ENCODE measurements at places on chromosomes 6 and 20.

DNA sequence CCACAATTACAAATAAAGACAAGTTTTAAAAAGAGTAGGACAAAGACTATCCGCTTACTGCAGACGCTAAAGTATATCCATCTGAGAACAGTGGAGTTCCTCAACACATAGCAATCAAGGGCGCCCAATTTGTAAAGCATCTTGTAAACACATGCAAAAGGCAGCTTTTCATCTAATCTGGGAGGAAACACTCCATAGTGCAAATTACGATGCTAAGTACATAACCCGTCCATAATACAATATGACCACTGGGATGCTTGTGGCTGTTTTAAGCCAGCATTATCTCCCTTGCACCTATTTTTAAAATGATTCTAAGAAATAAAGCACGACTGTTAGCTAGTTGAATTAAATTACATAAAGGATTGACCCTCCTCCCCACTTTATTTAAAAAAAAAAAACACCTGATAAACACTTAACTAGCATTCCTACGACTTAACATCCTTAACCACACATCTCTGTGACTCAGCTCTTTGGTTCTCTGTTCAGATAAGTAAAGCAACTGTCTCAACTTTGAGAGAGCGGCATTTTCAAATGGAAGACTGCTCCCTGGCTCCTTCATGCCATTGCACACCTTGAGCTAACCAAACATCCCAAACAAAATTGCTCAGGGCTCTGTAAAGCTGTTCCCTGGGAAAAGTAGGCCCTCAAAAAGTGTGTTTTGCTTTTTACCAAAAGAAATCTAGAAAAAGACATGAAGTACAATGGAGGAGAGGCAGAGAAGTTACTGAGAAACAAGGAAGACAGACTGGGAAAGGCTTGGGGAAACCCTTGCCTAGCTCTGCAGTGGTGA lies 14.2 kb downstream of the SLC22A23 start:
- DNase-seq: no peak

- DNase-seq: no peak
Measured at GRCh38 chr6:111583986-111584385, 21.7 kb downstream of the TRAF3IP2 start.

- DNase-seq: no peak
Measured at GRCh38 chr6:153564803-153565202, 433.7 kb upstream of the RGS17 start.

GRCh38 chr6:112310439-112311125 lies 36.5 kb upstream of the RFPL4B start:
- DNase-seq: no peak

DNA sequence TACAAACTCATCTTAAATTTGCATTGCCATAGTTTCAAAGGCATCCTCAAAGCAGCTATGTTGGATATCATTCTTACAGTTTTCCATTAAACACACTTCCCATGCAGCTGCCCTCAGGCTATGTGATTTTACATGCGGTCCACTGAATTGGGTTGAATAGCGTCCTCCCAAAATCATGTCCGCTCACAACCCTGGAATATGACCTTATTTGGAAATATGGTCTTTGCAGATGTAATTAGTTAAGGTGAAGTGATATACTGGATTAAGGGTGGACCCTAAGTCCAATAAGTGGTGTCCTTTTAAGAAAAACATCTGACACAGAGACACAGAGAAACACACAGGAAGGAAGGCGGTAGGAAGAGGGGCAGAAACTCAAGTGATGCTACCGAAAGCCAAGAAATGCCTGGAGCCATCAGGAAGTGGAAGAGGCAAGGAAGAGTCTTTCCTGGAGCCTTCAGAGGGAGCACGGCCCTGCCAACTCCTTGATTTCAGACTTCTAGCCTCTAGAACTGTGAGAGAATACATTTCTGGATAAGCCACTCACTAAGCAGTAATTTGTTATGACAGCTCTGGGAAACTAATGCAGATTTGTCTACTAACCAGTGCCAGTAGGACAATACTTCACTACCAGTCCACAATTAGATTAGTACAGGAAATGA lies 42.7 kb upstream of the NHSL1 start:
- no peak for DNase-seq

- no peak for DNase-seq
Measured at GRCh38 chr6:169101036-169101805, 152.4 kb downstream of the THBS2 start.

- no peak for DNase-seq
Measured at GRCh38 chr6:13935190-13935880, 10.6 kb downstream of the RNF182 start.

DNA sequence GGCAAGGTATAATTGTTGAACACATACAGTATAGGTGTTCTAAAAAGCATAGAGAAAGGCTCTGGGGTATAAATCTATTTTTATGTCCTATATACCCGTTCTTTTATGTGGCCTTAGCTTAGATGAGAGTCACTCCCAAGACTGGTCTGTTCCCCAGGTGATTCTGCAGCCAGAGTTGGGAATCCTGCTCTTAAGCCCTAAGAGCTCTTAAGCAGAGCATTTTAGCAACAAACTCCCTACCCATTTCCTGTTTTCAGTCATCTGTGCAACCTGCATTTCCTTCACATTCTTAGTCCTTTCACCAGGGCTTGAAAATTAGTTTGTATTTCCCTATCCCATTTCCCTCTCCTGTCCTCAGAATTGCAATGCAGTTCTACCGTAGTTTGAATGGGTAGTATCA lies 166.1 kb downstream of the HS3ST5 start:
- DNase-seq: no peak

DNA sequence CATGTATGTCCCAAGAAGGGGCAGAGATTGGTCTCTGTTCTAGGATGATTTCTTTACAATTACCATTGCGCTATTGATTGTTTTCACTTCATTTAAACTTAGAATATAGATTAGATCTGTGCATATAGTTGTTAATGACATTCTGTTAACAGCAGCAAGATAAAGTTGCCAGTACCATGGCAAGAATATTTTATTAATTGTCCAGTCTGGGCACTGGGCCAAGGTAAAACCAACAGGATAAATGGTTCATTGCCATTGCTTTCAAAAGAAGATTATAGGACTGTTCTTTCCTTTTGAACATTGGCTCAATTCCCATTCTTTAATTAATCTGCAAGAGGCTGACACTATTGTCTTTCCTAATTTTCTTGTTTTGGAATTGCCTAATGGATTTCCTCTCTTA lies 592.4 kb downstream of the RFPL4B start:
- DNase-seq: no peak

- DNase-seq: no peak
Measured at GRCh38 chr6:87663434-87663833, 38.6 kb downstream of the AKIRIN2 start.

DNA sequence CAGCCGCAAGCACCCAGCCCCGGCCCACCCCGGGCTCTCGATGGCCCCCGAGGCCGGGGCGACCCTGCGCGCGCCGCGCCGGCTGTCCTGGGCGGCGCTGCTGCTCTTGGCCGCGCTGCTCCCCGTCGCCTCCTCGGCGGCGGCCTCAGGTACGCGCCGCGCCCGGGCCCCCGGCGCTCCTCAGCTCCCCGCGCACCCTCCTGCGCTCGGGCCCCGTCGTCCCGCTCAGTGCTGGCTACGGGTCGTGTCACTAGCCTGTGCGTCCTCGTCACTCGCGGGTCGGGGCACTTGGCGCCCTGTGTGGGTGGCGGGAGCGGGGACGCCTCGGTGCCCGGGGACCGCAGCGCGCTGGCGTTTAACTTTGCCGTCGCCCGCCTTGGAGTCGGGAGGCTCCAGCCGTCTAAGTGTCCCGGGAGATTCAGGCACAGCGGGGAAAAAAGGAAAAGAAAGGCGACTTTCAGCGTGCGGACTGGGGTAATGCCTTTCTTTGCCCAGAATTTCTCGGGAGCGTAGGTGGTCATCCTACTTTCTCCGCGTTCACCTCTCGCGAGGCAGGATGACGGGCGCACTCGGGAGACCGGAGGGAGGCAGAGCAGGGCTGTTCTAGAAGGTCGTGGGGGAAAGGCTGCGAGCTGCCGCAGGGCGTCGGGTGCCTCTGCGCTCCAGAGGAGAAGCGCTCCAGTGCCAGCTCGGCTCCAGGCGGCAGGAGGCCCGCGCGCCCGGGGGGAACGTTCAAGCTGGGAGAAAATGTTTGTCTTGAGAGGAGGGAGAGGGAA lies 545 bp downstream of the FNDC1 start:
- peak; percentile 13 for DNase-seq

- no peak for DNase-seq
Measured at GRCh38 chr20:611047-611842, 1.1 kb upstream of the TCF15 start.

DNA sequence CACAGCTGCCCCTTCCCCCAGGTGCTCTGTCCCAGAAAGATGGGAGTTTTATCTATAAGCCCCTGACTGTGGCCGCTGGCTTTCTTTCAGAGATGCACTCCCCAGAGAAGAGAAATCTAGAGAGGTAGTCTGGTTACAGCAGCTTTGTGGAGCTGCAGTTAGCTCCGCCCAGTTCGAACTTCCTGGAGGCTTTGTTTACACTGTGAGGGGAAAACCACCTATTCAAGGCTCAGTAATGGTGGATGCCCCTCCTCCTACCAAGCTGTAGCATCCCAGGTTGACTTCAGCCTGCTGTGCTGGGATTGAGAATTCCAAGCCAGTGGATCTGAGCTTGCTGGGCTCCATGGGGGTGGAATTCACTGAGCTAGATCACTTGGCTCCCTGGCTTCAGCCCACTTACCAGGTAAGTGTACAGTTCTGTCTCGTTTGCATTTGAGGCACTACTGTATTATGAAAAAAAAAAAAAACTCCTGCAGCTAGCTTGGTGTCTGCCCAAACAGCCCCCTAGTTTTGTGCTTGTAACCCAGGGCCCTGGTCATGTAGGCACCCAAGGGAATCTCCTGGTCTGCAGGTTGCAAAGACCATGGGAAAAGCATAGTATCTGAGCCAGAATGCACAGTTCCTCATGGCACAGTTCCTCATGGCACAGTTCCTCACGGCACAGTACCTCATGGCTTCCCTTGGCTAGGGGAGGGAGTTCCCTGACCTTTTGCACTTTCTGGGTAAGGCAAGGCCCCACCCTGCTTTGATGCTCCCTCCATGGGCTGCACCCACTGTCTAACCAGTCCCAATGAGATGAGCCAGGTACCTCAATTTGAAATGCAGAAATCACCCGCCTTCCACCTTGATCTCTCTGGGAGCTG lies 275.0 kb downstream of the CENPW start:
- no peak for DNase-seq
